ENCODE measurements at places on chromosomes 11 and 22. TPM values are rescaled to one million over a fixed set of nuclear protein-coding genes. Genes with fewer than 3 reads are reported as not detected.

AGBL2 gene
- total RNA-seq = 0.17 TPM

MS4A6A gene
- total RNA-seq = 6.0 TPM

ST14 gene
- 0.34 TPM for total RNA-seq

TTC28 gene
- 27.2 TPM for total RNA-seq

SLC22A25 gene
- not detected for total RNA-seq

CYTH4 gene
- not detected for total RNA-seq

GTSE1 gene
- total RNA-seq = 2.7 TPM

FLRT1 gene
- not detected for total RNA-seq

NLRP14 gene
- total RNA-seq = not detected

MS4A5 gene
- not detected for total RNA-seq

P2RX3 gene
- not detected for total RNA-seq

OR8D1 gene
- not detected for total RNA-seq

LRRC74B gene
- total RNA-seq = not detected

RBFOX2 gene
- 149 TPM for total RNA-seq

TMPRSS4 gene
- not detected for total RNA-seq

ZBTB16 gene
- total RNA-seq = 23.1 TPM

SYT12 gene
- total RNA-seq = 0.09 TPM

FAM76B gene
- 39.0 TPM for total RNA-seq

DCDC1 gene
- total RNA-seq = 0.05 TPM

ALG8 gene
- total RNA-seq = 17.9 TPM

RCOR2 gene
- total RNA-seq = 0.09 TPM

DDX25 gene
- total RNA-seq = not detected

CSTPP1 gene
- 8.5 TPM for total RNA-seq

MAP6 gene
- total RNA-seq = 0.51 TPM

NCAPD3 gene
- total RNA-seq = 20.6 TPM

MAML2 gene
- total RNA-seq = 6.3 TPM

CHRM1 gene
- total RNA-seq = not detected

ASPHD2 gene
- 1.2 TPM for total RNA-seq
